Activated CD8-positive, alpha-beta memory T cell treated with anti-CD3 and anti-CD28 coated beads for 4 hours (primary cell): ENCODE measurements at places on chromosomes 4 and X.

DNA sequence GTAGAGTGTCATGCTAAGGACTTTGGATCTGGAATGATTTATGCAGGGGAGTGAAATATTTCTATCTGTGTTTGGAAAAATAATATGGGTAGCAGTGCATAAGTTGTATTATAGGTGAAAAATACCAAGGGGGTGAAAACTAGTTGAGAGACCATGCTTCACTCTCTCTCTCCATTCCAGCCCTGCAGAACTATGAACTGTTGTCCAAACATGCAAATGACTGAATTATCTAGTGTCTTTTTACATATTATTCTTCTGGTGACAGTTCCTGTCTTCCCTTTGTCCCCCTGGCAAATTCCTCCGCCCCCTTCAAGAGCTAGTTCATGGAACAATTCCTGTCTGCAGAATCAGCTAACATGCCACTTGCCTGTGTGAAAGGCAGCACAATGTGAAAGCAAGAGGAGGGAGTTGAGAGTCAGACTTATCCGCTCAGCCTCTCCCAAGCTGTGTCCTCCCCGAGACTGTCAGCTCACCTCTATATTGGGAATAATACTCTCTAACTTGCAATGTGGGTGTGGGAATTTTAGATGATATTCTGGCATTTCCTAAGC, 2.3 kb downstream of the PF4 start:
- no peak for DNase-seq

- no peak for DNase-seq
Measured at GRCh38 chr4:94491322-94491721, 39.6 kb downstream of the PDLIM5 start.

GRCh38 chrX:9659571-9660195, 106.0 kb downstream of the GPR143 start:
- no peak for DNase-seq

DNA sequence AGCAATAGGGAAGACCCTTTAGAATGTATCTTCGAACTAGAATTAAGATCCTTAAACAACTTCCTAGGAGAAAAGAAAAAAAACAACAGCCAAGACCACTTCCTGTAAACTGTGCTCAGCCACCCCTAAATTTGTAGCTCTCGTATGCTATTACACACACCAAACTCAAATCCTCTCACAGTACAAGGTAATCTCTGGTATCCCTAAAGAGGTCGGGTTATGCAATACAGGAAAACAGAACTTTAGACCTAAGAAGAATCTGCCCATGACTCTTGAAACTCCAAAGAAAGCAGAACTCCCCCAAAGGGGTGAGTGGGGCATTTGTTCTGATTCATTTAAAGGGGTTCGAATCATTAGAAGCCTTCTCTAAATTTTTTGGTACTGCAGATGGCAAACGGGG, 170.9 kb upstream of the CASK start:
- DNase-seq = no peak
